ENCODE measurements at places on chromosomes 5 and 9.

DNA sequence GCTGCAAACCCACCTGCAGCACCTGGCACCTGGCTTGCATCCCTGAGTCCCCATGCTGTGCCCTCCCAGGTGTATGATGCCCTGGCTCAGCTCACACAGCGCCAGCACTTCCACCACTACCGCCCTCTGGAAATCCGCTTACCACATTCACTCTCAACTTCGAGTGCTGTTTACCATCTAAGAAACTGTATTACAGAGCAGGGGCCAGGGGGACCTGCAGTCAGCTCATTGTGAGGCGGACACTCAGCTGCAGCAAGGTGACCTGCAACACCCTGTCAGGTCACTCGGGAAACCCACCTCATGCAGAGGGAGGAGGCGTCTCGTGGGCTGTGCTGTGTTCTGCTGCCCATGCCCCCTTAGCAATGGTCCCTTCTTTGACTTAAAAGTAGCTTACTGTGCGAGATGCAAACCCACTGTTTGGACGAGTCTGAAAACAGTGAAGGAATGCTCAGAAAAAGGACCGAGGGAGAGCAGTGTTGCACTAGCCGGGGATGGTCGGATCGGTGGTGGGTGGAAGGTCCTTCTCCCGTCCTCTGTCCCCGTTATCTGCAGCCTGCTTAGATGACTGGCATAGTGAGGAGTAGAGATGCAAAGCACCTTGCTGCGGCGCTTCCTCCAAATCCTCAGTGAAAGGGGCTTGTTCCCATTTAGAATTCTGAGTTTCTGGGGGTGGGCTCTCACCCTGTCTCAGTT is 55.2 kb upstream of the CTSL start:
- no peak for DNase-seq

DNA sequence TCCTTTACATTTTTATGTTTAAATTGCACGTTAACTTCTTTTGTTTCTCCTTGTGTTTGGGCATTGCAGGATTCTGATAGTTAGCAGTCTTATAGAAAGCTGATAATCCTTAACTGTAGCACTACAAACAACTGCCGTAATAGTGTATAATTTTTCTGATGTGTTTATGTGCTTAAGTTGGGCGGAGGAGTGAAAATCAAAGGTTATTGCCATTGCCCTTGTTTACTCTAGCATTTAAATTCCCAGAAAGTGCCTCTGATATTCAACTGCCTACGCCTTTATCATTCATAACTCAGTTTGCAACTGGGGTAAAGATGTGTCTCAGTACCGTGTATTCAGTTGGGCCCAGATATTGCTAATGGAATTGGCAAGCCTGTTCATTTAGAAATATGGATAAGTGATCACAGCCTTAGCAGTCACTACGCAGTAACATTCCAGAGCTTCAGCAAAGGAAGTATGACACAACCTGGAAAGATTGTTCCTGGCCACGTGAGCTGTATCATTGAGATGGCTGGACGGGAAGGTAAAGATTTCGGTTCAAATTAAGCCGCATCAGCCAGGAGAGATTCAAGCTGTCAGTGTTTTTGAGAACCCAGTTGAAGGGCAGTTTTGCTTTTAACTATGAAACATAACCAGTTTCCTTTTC is 28.1 kb upstream of the LRRTM2 start:
- peak; percentile 32 for DNase-seq

GRCh38 chr5:82234885-82235284 is 43.3 kb downstream of the RPS23 start:
- no peak for DNase-seq

GRCh38 chr5:151075698-151076331 is 5.0 kb downstream of the TNIP1 start:
- peak; percentile 69 for DNase-seq

- no peak for DNase-seq
Observed at GRCh38 chr5:154166901-154167791, 23.4 kb upstream of the GALNT10 start.

DNA sequence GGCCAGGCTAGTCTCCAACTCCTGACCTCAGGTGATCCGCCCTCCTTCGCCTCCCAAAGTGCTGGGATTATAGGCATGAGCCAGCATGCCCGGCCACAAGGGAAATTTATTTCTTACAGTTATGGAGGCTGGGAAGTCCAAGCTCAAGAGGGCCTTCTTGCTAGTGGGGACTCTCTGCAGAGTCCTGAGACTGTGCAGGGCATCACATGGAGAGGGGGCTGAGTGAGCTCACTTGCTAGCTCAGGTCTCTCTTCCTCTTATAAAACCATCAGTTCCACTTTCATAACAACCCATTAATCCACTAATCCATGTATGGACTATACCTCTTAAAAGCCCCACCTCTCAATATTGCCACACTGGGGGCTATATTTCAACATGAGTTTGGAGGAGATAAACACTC is 5.1 kb upstream of the SPIN1 start:
- no peak for DNase-seq

GRCh38 chr5:137498301-137498735 is 808 bp downstream of the SPOCK1 start:
- DNase-seq, result peak; percentile 18

DNA sequence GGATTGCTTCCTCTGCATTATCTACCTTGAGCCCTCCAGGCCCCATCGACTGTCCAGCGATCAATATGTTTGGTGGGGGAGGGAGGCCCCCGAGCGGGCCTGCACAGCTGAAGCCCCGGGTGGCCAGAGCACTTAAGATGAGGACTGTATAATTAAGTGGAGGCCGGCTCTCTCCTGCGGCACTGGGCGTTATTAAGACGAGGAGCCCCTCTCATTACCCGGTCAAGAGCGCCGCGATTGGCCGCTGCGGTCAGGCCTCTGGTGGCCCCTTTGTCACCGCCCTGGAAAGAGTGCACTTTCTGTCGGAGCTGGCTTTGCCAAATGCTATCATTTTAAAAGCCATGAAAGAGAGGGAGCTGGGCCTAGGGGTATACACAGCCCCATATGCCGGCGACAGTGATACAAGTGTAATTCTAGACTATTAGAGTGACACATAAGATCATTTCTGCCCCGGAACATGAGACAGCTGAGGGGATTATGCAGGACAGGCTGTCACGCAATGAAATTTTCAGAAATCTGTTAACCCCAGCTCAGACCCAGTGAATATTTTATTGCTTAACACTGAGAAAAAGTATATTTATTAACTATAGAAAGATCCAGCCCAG is 106.3 kb upstream of the IRX1 start:
- DNase-seq, result no peak

DNA sequence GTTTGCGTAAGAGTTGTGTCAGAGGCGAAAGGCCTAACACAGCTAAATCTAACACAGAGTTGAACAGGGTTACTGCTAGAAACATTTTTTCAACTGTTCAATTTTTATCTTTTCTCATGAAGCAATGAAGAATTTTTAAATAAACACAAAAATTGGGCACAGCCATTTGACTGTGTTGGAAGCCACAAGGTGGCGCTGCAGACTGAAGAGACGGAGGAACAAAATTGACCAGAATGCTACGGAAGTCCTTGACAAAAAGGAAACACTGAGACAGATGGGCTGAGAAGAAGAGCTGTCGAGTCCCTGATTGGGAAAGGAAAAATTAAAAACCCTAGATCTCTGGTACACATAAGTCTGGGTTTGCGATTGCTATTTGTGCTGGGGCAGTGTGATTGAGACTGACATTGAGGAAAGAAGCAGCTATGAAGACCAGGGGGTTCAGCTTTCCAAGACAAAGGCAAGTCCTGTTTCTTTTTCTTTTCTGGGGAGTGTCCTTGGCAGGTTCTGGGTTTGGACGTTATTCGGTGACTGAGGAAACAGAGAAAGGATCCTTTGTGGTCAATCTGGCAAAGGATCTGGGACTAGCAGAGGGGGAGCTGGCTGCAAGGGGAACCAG is at the start of gene PCDHB9:
Gene PCDHB9, plus strand, starts transcription at position 265 of the 616 bp plus-strand sequence. Its CDS starts 158 bp downstream, at position 423.
- DNase-seq, result peak; percentile 5

GRCh38 chr9:16085167-16085726 is 532.4 kb downstream of the CCDC171 start:
- DNase-seq, result no peak

Data from foreskin fibroblast (primary cell).